C1 segment of cervical spinal cord (tissue), 14 donors: ENCODE measurements at places on chromosomes 2 and 18.

DNA sequence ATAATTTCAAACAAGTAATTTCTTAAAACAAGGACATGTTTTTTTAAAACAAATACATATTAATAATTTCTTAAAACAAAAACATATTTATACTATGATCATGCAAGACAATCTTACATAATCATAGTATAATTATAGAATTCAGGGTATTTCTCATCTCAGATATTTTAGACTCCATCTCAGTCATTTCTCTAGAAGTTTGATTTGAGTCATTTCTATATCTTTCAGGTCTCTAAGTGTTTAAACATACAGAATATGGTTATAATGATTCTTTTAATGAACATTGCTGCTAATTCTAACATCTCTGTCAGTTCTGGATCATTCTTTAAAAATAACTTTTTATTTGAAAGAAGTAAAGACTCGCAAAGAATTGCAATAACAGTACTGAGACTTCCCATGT, 154.2 kb upstream of the KYNU start:
- DNase-seq, result no peak

- no peak for DNase-seq
Observed at GRCh38 chr2:9738535-9739496, 104.5 kb upstream of the TAF1B start.

- DNase-seq, result peak; percentile 4
Observed at GRCh38 chr2:45778720-45779171, 127.3 kb downstream of the PRKCE start.

- no peak for DNase-seq
Observed at GRCh38 chr18:59696311-59697235, 650 bp downstream of the CCBE1 start.

DNA sequence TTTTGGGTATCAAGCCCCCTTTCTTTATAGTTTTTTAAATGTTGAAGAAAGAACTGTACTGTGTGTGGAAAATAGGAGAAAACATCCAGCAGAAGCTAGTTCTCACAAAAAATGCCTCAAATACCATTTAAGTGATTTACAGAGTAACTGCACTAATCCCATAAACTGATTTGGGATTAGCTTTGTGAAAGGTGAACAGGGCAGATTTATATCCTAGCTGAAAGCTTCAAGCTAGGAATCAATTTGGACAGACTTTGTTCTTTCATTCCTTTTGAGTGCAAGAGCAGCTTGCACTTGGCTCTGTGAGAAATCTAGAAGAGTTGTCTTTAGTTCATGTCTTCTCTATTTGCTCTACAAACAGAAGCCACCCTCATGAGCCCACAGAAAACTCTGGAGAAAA, 183.9 kb upstream of the VRK2 start:
- DNase-seq, result no peak

DNA sequence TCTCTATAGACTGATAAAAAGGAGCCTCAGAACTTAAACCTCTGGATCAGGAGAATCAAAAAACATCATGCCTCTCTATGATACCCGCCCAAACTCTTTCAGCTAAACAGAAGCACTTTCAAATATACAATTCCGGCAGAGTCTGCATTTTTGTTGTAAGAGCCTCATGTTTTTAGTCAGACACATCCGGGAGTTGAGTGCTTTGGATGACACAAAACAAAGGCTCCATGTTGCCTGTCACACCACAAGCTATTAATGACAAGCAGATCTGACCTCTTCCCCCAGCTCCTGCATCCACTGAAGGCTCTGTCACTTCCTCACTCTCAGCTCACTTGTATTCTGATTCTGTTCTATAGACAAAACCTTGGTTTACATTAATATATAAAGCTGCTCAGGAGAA, 33.2 kb downstream of the SLC38A11 start:
- DNase-seq, result no peak

DNA sequence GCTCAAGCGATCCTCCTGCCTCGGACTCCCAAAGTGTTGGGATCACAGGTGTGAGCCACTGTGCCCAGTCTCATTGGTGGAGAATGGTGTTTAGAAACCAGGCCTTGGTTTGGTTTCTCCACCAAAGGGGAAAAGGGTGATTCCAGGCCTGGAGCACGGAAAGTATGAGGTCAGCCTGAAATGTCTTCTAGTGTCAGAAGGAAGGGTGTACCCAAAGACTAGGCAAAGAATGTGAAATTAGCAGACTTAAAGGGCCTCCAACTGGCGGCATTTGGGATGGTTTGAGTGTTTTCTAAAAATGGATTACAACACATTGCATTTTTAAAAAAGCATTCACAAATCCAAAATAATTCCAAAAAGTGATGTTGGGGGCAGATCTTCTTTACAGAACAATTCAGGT, 139.6 kb downstream of the SH3BP4 start:
- DNase-seq, result no peak
